Lower lobe of right lung (tissue), 2 donors: ENCODE measurements at places on chromosomes 5 and 9.

GRCh38 chr9:120368799-120369198, 211.2 kb downstream of the CDK5RAP2 start:
- DNase-seq, result no peak

GRCh38 chr5:72328172-72328571, 8.0 kb downstream of the PTCD2 start:
- DNase-seq, result no peak

DNA sequence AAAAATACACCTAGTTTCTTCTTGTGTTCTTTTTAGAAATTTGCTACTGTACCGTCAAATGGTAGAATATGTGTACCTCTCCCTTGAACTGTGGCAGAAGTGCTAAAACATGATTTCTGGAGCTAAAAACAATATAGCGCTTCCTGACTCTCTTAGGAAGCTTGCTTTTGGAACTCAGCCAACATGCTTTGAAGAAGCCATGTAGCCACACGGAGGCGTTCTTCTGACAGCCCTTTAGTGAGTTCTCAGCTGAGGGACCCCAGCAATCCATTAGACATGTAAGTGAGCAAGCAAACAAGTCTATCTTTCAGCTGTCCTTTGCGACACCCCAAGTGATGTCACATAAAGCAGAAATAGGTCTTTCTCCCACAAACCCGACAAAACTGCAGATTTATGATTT, 917.0 kb downstream of the CDH9 start:
- DNase-seq, result no peak

DNA sequence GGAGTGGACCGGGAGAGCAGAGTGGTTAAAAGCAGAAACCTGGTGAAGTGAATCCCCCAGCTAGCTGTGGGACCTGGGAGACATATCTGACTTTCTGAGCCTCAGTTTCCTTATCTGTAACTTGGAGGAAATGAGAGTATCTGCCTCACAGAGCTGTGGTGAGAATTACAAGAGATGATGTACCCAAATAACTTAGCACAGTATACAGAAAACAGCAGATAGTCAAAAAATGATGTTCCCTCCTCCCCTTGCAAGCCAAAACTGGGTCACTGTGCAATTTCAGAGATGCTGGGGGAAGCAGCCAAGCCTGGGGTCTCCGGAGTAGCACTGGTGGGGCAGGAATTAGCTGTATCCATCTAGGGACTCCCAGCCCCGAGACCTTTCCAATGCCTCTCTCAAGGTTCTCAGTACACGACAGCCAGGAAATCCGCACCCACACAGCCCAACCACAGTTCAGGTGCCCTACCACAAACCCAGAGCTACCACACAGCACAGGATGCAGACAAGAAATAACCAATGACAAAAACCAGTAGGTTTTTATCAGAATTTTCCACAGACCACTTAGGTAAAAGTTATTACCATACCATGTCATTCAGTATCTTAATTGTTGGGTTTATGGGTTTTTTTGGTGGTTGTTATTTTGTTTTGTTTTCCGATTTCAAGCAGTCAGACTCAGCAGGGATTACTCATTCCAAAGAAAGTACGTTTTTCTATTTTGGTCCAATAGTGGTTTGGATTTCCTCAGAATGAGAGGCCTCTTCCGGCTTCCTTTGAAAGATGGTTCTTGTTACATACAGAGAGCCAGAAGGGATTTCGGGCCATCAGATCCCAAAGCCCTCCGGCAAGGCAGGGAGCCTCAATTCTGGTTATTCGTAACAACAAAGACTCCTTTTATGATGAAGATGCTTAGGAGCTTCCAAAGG, 4.9 kb upstream of the HRH2 start:
- DNase-seq, result no peak

GRCh38 chr5:160959804-160960203, 107.8 kb upstream of the ATP10B start:
- peak; percentile 78 for DNase-seq

- no peak for DNase-seq
These were observed 33.5 kb downstream of the PRKACG start for GRCh38 chr9:68980341-68980914.

GRCh38 chr5:42434047-42434724, 10.9 kb downstream of the GHR start:
- DNase-seq, result no peak

GRCh38 chr9:36169708-36170107, 520 bp downstream of the CCIN start:
- no peak for DNase-seq
